Amygdala (tissue), 56 donors: ENCODE measurements at places on chromosomes 1 and 21.

DNA sequence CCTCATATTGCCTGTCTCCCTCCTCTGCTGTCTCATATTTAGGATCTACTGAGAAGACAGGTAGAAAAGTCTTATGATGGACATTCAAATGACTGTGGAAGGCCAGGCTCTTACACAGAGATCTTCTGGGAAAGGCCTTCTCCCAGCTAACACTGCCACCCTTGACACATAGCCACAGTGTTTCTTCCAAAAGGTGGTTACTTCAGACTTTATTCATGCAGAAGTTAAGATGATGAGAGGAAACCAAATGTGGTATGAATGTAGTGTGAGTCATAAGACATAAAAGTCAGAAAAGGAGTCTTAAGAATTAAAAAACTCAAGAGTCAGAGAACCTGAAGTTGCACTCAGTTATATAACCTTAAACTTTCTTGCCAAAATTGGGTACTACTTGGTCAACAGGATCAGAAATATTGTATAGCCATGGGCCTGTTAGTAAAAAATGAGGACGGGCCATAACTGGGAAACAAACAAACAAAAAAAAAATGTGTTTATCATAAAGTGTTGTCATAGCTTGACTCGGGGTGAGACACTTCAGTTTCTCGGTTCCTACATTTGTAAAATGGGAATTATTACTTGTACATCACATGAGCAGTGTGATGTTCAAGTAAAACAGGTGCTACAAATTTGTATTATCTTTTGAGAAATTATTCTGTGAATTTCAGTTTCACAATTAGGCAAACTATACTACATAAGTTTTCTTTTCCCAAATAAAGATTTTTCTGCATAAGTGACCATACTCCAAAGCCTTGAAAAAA lies 1.2 kb upstream of the DENND1B start:
- DNase-seq = no peak

GRCh38 chr1:32701421-32701911 lies 1.1 kb downstream of the SYNC start:
- no peak for DNase-seq

GRCh38 chr1:53634571-53634979 lies 104.4 kb downstream of the GLIS1 start:
- no peak for DNase-seq

- DNase-seq = no peak
These were observed 347.6 kb upstream of the AJAP1 start for GRCh38 chr1:4306559-4307467.

GRCh38 chr1:80375662-80376061 lies 1369.1 kb upstream of the ADGRL4 start:
- DNase-seq = no peak

DNA sequence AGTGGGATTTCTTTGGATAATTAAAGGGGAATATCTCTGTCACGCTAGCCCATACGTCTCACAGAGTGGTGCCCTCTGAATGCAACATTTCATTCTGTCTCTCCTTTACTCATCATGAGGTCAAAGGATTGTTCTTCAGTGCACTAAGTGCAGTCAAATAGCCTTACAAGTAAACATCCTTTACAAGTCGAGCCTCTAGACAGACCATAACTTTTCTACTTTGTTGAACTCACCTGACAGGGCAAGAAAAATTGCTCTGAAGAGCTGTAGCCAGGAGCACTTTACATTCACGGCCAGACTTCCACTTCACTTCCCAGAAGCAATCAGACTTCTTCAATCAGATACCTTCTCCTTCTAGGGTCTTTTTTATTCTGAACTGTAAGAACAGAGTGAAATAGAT lies 768.0 kb upstream of the TMPRSS15 start:
- no peak for DNase-seq

DNA sequence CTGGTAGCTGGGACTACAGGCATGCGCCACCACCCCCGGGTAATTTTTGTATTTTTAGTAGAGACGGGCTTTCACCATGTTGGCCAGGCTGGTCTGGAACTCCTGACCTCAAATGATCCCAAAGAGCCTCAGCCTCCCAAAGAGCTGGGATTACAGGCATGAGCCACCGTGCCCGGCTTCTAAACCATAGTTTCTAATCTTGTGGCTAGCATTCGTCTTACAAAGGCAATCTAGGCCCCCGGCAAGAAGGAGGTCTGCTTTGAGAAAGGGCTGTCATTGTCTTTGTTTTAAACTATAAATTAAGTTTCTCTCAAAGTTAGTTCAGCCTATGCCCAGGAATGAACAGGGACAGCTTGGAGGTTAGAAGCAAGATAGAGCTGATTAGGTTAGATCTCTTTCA lies 10.3 kb upstream of the L1TD1 start:
- no peak for DNase-seq

DNA sequence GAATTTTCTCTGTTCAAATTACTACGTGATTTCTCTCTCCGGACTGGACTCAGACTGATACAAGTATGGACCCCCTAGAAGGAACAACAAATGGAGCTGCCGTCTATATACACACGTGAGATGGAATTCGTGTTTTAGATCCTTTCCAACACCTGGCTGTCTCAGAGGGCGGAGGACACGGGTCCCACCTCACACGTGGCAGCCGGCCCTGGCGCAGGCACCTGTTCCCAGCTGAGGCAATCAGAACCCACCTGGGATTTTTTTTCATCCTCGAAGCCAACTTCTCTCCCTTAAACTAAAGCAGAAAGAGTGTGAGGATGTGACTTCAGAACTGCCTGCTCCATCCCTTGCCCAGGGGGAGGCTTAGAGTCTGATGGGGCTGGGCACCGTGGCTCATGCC lies 34.1 kb upstream of the SCCPDH start:
- no peak for DNase-seq

DNA sequence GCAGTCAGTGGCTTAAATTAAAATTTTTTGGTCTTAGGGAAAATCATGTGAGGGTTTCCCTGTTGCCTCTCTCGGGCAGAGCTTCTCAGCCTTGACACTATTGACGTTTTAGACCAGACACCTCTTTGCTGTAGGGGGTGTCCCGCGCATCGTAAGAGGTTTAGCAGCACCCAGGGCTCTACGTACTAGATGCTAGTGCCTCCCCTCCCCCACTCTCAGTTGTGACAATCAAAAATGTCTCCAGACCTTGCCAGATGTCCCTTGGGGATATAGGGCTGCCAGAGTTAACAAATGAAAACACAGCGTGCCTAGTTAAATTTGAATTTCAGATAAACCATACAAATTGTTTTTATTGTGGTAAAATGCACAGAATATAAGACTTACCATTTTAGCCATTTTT lies 293.3 kb downstream of the DISC1 start:
- DNase-seq = no peak

- no peak for DNase-seq
These were observed 125.6 kb downstream of the ETS2 start for GRCh38 chr21:38931291-38931690.

- DNase-seq = no peak
These were observed 57.9 kb upstream of the ADORA3 start for GRCh38 chr1:111561328-111561727.

DNA sequence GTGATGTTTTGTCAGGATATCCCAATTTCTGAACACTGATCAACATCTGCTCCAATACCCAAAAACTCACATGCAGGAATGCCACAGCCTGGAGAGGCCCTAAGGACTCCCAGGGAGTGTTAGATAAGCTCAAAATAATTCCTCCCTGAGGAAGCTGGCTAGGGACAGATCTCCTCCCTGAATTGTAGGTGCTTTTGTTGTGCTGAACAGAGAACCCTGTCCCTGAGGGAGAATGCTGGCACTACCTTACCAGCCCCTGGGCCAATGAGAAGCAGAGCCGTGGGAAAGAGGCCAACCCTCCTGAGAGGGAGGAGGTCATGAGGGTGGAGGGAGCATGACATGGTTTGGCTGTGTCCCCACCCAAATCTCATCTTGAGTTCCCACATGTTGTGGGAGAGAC lies 73.6 kb upstream of the PTGFRN start:
- DNase-seq = no peak

DNA sequence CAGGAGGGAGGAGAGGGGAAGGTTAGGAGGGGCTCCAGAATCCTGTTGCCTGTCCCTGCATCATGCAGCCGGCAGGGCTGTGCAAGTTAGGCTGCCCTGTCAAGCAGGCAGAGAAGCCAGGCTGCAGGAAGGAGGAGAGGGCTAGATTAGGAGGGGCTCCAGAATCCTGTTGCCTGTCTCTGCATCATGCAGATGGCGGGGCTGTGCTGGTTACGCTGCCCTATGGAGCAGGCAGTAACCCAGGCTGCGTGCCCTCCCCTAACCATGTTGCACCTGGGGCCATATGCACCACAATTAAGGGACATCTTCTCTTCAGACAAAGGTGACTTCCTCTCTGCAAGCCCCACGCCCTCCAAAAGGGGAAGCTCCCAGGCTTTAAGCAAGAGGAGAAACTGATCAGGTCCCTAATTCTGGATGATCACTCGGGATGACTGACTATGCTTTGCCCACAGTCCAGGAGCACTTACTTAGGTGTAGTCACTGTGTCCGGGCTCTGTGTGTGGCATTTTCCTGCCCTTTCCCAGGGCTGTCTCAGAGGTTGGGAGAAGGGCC lies 457.4 kb downstream of the SETD4 start:
- DNase-seq = no peak

DNA sequence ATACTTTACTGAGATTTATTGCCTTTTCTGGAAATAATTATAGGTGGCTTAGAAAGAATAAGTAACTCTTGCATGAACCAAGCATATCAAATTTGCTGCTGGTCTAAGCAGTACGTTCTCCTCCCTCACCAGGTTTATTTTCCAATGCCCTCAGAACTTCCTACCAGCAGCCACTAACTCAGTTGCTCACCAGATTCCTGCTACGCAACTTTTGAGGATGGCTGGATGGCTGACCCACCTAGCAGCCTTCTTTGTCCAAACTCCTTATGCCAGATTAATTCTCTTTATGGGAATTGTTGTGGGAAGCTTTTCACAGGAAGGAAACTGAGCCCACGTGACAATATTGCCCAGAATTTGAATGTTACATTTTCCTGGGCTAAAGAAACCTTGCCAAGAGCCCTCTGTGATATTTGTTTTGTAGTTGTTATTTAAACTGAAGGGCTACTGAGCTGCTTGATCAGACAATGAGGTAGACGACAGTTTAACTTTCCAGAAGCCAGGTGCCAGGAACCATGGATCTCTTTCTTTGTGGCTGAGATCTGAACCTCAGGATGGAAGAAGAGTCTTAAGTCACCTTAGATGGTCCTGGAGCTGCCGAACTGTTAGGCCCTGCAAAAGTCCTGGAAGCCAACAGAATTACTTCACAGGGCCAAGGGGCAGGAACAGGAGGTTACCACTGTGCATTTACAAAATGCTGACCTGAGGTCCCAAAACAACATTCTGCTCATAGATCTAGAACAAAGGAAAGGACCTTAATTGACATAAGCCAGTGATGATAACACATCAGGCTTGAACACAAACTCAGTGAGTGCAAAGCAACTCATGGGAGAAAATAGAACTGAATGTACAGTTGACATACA lies 85.5 kb upstream of the ATP1A1 start:
- DNase-seq = no peak

- no peak for DNase-seq
These were observed 298.7 kb downstream of the NTNG1 start for GRCh38 chr1:107439567-107439966.

GRCh38 chr1:186648613-186649012 lies 31.6 kb downstream of the PTGS2 start:
- no peak for DNase-seq

DNA sequence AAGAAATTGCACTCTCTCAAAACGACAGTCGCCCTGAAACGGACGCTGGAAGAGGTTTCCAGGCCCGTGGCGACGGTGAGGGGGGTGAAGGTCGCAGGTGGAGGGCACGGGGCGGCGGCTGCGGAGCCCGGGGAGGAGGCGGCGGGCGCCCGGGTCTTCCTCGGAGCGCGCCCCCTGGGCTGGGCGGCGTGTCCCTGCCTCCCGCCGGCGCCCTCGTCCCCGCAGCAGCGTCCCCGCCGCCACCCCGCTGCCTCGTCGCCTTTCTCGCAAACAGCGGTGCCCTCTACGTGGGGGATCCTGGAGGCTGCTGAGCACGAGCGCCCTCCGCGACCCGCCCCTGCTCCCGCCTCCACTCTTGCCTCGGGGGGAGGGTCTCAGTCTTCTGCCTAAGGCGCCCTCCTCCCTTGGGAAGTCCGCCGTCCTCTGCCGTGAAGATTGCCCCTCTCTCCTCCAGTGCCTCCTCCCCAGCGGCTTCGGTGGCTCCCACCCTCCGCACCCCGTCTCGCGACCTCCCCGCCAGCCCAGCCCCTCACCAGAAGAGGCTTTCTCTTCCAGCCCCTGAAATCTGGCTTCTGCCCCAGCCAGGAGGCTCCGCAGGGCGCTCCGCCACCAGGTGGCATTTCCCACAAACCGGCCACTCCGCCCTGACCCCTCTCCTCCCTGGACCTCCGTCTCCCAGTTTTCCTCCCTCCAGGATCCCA lies 227.4 kb downstream of the SDCCAG8 start:
- DNase-seq = no peak

GRCh38 chr1:174775621-174776020 lies 224.1 kb upstream of the CACYBP start:
- no peak for DNase-seq

DNA sequence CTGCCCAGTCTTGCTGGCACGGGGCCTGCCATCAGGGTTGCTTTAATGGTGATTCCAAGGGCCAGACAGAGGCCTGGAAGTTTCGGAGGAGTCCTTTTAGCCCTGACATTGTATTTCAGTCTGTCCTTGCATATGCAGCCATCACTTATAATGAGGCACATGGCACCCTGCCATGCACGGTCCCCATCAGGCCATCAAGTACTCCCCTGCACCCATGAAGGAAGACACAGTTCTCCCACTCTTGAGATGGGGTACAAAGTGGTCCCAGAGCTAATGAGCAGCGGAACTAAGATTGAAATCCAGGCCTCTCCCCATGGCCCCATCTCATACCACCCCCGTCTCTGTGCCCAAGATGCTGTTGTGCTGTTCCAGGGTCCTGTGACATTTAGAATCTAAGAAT lies 596.6 kb downstream of the PTPRU start:
- no peak for DNase-seq

DNA sequence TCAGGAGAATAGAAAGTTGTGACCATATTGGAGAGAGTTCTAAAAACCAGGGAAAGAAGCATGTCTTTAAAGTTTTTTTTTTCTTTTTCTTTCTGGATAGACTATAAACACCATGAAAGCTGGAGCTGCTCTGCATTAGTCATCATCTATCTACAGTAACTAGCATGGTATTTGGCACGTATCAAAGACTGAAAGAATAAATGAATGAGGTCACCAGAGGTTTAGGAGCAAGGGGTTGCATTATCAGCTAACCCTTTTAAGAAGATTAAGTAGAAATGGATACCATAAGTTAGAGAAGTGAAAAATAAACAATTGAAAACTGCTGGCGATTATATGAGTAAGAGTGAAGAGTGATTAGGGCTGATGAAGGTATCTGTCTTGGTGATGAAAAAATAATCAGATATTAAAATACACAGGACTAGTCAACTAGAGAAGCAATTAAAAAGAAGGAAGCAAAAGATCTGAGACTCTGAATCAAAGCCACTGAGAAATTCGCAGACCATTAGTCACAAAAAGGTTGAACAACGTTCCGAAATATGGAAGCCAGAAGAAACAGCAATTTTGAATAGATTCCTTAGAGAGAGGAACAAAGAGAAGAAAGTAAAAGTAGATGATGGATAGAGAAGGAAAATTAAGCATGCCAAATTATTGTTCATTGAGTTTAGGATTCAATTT lies 536.4 kb downstream of the DPYD start:
- DNase-seq = no peak

GRCh38 chr1:228007049-228007800 lies 427 bp downstream of the WNT3A start:
- DNase-seq = no peak

GRCh38 chr1:66250478-66250877 lies 283.5 kb upstream of the SGIP1 start:
- no peak for DNase-seq
